Stimulated activated CD8-positive, alpha-beta memory T cell treated with anti-CD3 and anti-CD28 coated beads, Interleukin-4, amount 100 ng/mL, for 1 hour (primary cell): ENCODE measurements at places on chromosomes 7 and 10.

- DNase-seq, result no peak
Measured at GRCh38 chr7:5598769-5599371, 175.2 kb upstream of the TNRC18 start.

DNA sequence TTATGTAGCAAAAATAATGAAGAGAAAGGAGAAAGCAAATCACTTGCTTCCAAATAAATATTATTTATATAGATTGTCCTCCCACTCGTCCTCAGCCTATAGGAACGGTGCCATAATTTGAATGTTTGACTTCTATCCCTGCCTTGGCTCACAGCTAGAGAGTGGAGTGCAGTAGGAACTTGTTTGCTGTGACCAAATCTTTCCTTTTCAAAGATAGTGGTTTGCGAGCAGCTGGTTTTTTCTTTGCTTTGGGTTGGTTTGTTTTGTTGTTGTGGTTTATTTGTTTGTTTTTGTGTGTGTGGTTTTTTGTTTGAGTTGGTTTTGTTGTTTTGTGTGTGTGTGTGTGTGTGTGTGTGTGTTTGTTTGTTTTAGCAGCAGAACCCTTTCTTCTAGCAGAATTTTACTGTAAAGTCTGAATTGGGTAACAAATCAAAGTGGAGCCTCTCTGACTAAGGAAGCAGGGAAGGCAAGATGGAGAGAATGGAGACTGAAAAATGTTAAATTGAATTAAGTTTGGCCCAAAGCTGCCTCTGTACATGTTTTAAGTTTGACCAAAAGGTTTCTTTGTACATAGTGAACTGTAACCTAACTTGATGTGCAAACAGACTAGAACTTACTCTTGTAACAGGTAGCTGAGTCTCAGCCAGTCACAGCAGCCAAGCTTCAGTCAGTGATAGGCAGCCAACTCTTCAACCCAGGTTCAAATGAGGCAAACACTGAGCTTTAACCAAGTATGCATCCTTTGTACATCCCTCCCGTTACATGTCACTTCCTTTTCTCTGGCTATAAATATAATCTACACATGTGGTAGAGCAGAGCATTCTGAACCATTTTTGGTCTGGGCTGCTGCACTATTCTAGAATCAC is 149.5 kb upstream of the LRGUK start:
- no peak for DNase-seq

- DNase-seq, result no peak
Measured at GRCh38 chr7:40800771-40801170, 666.0 kb downstream of the SUGCT start.

GRCh38 chr10:34254596-34254995 is 560.5 kb downstream of the PARD3 start:
- DNase-seq, result no peak

DNA sequence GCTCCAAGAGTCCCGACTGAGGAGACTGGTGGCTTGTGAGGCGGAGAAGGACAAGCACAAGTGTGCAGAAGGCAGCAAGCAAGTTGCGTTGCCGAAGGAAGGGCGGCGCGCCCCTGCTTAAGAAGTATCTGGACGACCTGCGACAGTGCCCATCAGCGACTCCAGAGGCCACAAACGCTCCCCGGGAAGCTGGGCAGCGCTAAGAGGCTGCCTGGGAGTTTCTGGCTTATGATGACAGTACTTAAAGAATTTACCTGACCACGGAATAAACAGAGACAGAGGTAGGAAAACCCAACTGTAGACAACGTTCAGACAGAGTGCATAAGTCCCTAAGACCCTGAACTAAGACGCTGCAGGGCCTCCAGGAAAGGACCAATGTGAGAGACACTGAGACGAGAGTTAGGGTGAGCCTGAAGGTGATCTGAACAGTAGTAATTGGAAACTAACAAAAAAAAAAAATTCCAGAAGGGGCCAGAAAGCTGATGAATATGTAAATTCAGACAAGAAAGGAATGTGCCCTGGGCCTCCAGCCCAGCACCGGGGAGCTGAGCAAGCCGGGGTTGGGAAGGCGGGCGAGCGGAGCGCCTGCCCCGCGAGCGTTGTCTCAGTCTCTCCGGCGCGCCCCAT is 1.0 kb downstream of the OSBPL3 start:
- no peak for DNase-seq

DNA sequence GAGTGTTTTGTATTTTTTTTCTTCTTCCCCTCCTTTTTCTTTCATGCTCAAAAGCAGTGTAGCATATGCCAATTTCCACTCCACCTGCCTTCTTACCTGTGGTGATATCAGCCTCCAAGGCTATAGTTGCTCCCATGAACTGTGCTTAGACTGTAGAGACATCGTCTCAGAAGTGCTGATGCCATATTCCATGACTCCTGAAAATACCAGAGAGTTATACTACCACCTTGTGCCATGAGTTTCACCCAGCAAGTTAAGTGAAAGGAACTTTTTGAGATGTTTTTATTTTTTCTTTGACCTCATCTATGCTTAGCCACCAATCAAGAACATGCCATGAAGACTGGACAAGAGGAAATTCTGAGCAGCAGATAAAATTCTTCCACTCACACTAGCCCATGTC is 142.8 kb upstream of the SEMA3E start:
- no peak for DNase-seq

GRCh38 chr10:76717141-76717540 is 920.5 kb downstream of the KCNMA1 start:
- DNase-seq, result no peak

DNA sequence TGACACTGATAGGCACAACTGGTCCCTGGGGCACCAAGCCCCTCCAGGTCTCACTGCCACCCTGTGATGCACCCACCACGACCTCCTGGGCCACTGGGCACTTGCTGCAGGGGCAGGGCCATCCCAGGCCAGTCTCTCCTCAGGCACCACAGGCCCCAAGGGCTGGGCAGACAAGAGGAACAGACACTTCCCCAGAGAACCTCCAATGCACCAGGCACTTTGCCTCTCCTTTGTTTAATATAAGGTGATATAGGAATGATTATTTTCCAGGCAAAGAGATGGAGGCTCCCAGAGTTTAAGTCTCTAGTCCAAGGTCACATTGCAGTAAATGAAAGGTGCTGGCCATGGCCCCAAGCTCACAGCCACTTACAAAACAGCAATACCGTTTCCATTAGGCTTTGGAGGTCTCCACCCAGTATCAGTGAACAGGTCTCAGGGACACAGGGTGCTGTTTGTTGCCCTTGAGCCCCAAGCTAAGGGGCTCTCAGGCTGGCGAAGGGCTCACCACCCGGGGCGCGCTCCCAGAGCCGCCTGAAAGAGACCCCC is 4.5 kb downstream of the DEPP1 start:
- DNase-seq, result no peak

GRCh38 chr10:70052462-70053217 is at the start of gene MACROH2A2:
MACROH2A2 (plus strand) TSS chr10:70052846; CDS start chr10:70075659, 22,813 bp downstream.
- DNase-seq, result no peak

GRCh38 chr7:141558544-141559183 is 7.5 kb downstream of the AGK start:
- no peak for DNase-seq

DNA sequence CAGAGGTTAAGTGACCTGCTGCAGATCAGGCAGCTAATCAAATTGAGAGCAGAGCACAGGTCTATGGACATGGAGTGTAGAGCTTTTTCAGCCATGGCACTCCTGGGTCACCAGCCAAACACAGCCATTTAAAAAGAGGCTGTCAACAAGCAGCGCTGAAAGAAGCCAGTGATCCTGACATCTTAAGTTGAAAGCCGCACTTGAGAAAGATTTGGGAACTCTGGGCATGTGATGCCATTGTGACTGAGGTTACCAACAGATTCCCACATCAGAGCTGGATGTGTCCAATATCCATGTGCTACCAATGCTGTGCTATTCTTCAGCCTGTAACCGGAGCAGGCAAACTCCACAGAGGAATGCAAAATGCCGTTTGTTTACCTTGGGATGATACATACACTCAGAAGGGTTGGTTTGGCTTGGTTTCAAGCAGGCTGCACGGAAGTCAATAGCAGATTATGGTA is 56.2 kb upstream of the ABLIM1 start:
- DNase-seq, result no peak

- DNase-seq, result peak; percentile 37
Measured at GRCh38 chr10:6269953-6270867, 67.5 kb downstream of the PFKFB3 start.

GRCh38 chr10:89975071-89975470 is 273.7 kb downstream of the KIF20B start:
- DNase-seq, result no peak

GRCh38 chr10:21888959-21889358 is 114.6 kb downstream of the DNAJC1 start:
- no peak for DNase-seq

DNA sequence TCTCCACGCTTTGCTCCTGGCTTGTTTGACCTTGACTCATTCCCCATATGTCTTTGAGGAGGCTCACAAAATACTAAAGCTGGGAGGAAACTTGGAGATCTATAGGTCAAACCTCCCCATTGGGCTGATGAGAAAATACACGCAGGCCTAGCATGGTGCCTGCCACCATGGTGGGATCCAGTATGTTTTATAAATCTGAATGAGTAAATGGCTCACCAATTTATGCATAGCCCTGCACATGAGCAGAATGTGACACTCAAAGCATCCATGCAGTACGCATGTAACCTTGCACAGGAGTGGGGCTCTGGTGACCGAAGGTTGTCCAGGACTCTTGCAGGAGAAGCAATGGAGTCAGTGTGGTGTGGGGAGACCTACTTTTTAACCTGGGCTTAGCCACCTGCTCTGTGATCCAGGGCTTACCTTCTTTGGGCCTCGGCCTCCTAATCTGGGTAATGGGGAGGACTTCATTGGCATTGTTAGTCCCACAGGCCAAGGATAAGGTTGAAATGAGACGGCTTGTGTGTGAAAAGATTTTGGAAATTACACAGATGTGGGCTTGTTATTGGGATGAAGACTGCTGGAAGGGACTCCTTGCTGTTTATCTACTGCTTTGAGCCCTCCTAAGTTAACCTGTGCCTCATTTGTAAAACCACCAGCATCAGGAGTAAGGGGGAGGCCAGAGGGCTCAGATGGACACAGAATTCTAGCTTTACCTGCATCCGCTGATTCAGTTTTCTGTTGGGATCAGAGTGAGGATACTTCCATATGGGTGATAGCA is 58.4 kb downstream of the ADCYAP1R1 start:
- DNase-seq, result no peak

DNA sequence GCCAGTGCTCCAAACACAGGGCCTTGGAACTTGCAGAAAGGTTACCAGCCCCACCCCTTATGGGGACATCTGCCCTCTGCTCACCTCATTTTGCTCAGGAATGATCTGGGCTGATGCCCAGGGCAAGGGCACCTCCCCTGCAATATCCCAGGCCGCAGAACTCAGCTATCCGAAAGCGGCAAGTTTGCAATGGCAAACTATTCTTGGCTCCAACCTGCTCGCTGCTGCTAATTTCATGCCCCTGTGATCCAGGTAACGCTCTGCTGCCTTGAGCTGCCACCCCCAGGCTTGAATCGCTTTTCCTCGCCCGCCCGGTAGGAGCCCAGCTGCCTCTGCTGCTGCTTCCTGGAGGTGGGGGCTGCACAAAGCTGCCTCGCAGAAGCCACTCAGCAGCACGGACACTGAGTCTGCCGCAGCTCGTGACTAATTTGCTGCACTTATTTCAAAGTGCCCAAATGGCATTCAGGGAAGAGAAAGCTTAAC is 18.2 kb downstream of the SLC29A3 start:
- DNase-seq, result no peak

- DNase-seq, result no peak
Measured at GRCh38 chr10:5566614-5567013, 41.9 kb downstream of the CALML3 start.

DNA sequence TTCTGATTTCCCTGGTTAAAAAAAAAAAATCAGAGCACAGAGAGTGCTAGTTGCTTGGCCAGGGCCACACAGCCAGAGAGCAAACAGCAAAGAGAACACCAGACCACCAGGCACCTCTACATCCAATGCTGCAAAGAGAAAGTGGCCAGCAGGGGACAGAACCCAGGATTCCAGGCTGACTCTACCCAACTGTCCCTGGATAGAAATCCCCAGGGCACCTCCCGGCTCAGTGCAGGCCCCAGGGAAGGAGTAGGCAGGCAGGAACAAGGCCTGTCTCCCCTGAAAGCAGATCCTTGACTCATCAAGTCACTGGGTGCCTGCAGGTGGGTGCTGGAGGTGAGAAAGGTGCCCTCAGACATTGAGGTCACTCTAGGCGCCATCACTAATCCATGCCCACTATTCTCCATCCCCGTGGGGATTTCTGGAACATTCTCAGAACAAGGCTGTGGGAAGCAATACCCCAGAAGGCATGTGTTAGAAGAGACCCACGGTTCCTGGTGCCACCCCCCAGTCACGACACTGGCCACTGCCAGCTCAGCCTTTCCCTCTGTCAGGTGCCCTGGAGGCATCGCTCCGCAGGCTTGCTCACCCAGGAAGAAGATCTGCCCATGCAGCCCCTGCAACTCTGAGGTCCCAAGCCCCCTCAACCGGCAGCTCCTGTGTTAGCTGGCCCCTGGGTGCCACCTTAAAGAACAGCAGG is 154.8 kb downstream of the GRID1 start:
- DNase-seq, result no peak

DNA sequence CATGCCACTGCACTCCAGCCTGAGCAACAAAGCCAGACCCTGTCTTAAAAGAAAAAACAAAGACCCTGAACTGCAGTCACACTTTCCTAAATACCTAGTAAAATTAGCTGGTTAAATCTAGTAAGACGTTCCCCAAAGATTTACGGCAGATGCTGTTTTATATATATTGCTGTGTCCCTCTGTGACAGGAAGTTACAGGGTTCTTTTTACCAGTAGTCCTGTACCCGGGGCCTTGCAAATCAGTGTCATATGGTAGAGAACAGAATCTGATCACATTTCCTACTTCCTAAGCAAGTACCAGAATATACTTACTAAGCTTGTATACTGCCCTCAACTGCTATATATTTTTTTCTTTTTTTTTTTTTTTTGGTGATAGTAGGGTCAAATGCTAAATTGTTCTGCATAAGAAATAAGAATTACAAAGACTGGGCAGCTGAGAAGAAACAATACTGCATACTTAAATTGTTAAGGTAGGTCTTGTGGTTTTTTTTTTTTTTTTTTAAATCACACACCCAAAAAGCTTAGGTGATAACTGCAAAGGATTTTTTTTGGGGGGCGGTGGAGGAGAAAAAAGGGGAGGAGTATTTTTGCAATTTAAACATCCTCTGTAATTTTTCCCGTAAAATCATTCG is 27.3 kb upstream of the KMT2E start:
- DNase-seq, result no peak

- no peak for DNase-seq
Measured at GRCh38 chr7:49483142-49483541, 290.3 kb upstream of the VWC2 start.

- no peak for DNase-seq
Measured at GRCh38 chr10:71092812-71093401, 119.5 kb upstream of the UNC5B start.
